ENCODE measurements at places on chromosomes 1 and 21.

GRCh38 chr21:42278451-42279149, 36.6 kb downstream of the TFF3 start:
- no peak for DNase-seq

GRCh38 chr1:224804220-224804619, 125.3 kb upstream of the DNAH14 start:
- DNase-seq = no peak

DNA sequence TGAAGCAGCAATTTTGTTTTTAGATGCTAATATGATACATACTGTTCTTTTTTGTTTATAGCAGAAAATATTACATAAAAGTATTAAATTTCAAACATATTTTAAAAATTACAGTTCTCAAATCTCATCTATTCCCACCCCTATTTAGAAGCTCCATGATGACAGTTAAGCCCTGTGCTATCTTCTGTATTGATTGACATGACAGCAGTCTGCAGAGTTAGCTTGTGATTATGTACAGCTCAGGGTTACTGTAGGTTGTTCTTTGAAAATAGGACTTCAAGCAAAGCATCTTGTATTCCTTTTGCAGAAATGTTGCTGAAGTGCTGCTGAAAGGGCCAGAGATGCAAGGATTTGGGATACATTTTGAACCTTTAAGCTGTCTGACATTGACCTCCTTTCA, 8.2 kb downstream of the GPSM2 start:
- DNase-seq = no peak

DNA sequence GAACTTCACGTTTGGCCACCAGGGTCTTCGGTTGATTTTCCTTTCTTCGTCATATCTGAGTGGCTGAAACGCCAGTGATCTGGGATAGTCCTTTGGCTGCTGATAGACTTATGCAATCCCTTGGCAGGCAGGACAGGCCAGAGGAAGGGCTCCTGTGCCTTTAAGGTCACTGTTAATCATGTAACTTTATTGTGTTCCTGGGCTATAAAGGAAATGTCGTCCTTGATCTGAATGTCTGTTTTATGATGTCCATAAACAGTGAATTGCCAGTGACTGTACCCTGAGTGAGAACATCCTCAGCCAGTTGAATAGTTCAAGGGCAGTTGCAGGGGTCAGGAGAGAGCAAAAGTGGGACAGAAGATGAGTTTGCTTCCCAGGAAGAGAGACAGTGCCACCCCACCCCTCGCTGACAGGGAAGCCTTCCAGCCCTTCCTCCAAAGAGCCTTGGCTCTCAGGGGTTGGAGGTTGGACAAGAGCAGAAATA, 68.0 kb downstream of the PDE9A start:
- DNase-seq = no peak

DNA sequence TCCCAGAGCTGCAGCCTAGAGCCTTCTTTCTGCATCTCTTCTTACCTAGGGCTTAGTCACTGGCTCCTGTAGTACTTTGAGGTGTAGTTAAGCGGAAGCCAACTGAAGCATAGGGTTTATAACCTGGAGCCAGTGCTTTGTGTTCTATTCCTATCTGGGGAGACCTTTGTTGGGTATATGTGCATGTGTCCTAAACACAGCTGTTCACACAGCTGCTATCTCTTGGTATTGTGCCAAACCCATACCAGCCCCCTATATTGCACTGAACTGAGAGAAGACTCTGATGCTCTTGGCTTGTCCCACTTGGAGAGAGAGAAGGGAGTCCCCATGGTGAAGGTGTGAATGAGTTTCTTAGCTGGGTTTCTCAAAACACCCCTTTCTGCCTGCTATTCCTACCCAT, 17.2 kb upstream of the NFASC start:
- DNase-seq = no peak

DNA sequence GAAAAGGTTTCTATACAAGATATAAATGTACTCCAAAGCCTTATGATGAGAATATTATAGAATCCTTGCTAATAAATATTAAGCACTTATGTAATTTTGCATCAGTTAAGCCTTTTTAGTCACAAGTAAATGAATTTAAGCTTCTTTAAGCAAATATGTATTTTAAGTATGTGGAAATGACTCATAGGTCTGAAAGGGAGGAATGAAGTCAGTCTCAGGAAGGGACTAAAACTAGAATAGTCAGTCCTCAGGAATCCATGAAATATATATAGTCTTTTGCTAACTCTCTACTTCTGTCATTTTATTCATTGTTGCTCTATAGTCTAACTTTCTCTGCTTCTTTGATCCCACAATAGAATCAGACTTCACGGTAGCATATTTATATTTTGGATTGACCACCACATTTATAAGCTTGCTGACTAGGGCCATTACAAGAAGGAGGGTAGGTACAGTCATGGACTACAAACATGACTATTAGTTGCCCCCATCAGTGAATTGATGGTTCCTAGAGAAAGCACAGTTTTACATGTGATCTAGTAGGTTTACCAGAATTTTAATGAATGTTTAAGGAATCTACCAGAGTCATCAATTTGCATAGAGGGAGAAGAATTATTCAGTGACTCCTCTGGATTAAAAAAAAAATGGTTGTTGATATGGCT, 20.2 kb upstream of the RABGGTB start:
- peak; percentile 56 for DNase-seq

- no peak for DNase-seq
Measured at GRCh38 chr1:162918151-162918754, 57.3 kb upstream of the CCDC190 start.

GRCh38 chr1:216005916-216006315, 417.3 kb downstream of the USH2A start:
- no peak for DNase-seq

GRCh38 chr1:117695796-117696490, 90.1 kb downstream of the TENT5C start:
- peak; percentile 39 for DNase-seq

GRCh38 chr1:182700351-182700709, 15.9 kb upstream of the RGS8 start:
- DNase-seq = no peak

GRCh38 chr1:86741947-86742572, 37.7 kb downstream of the SH3GLB1 start:
- DNase-seq = no peak

DNA sequence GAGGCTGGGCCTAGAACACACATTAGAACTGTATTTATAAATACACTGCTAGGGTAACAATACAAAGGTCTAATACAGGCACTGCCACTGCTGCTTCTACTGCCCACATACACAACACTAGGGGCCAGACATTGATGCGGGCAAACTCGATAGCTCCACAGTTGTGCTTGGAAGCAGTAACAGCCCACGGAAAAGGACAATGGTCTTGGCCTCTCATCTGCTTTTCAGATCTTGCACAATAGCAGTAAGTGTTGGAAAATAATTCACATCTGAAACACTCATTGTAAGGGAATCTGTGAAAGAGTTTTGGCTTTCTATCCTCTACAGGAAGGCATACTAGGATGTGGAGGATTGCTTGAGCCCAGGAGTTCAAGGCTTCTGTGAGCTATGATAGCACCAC, 6.9 kb upstream of the SPOCD1 start:
- no peak for DNase-seq

- no peak for DNase-seq
Measured at GRCh38 chr1:173489149-173489600, 12.0 kb downstream of the PRDX6 start.

GRCh38 chr1:186033847-186034271, 299.7 kb downstream of the HMCN1 start:
- DNase-seq = no peak

DNA sequence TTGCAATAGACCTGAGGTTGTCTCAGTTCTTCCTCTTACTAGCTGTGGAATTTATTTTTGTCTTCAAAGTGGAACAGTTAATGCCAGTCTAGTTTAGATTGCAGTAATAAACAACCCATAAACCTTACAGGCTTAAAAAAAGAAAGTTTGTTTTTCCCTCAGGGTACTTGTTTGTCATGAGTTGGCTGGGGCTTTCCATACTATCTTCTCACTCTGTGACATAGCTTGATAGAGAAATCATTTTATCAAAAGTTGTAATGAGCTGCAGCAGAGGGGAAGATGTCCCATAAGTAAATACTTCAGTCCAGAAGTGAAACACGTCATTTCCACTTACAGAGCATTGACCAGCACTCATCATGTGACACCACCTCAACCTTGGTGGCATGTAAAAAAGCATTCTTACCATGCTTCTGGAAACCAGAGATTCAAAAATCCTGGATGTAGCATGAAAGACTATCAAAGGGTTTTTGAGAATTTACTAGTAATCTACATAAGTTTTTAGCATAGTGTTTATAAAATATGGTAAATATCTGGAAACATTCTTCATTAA, 62.8 kb upstream of the COL11A1 start:
- DNase-seq = no peak

DNA sequence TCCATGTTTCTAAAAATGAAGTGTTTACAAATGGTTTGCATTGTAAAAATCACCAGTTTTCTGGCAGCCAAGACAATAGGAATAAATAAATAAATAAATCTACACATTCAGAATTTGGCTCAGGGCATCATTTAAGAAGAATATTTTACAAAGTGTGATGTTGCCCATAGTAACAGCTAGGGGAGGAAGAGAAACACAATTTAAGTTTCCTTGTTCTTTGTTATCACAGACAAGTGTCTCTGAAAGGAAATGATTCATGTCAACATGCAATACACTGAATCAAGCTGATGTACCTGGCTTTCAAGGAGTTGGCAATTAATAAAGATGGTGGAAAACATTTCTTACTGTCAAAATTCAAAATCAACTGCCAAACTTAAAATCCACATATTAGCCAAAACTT, 74.7 kb downstream of the LHX8 start:
- DNase-seq = no peak

DNA sequence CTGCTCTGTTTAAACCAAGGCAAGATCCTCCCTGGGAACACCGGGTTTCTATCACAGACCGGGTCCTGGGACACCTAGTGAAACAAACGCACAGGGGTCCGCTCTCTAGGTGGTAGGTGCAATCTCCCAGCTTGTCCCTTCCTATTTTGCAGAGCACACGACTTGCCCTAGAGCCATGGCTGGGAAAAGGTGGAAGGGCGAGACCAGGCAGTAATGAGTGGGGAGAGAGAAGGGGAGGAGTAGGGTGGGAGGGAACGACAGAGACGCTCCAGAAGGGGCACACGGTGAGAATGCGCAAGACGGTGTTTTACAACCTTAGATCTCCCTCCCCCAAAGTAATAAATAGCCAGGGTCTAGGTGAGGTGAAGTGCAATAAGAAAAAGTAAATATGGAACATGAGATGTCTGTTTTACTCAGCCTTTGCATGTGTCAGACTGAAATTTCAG, 9.3 kb upstream of the ARHGAP29 start:
- no peak for DNase-seq

GRCh38 chr1:214801191-214801590, 198.2 kb downstream of the CENPF start:
- DNase-seq = no peak

DNA sequence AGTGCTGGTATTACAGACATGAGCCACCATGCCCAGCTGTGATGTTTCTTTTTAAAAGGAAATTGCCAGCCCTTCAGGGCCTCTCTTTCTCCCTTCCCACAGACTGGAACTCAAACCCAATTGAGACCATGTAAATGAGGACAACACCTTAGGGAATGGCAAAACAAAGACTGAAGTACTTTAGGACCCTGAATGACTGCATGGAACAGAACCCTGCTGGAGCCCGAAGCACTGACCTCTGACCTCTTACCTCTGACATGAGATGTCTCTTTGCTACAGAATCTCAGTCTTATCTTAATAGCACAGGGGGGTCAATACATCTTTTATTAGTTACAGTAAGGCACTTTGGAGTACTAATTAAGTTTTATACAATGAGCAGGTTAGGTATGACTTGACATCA, 15.5 kb upstream of the DR1 start:
- DNase-seq = no peak

DNA sequence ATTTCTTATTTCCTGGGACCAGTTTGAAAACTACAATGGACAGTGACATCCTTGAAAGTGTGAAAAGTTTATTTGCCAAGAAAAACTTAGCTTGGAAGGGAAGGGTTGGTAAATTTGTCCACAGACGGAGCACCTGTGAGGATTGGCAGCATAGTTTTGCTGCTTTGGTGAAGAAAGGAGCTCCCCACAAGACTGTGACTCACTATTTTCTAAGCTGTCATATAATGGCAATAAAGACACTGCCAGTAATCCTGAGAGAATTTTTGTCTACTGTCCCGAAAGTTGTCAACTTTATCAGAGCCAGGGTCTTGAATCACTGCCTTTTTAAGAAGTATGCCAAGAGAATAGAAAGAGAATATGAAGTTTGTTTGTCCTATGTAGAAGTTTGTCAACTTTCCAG, 230.8 kb downstream of the NEGR1 start:
- DNase-seq = no peak

- DNase-seq = no peak
Measured at GRCh38 chr1:202018468-202019234, 8.3 kb downstream of the ELF3 start.

DNA sequence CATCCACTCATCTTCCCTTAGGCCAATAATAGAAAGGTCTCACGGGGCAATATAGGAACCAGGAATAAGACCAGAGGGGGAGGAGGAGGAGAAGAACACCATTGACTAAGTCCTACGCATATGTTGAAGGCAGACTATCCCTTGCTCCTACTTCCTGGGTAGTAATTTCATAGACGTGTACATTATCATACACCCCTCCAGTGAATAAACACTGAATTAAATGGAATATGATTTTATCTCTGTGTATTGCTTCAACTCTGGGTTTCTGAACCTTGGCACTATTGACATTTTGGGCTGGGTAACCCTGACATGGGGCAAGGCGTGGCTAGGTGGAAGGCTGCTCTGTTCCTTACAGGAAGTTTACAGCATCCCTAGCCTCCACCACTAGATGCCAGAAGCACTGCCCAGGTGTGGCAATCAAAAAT, 17.3 kb upstream of the FHAD1 start:
- DNase-seq = no peak

GRCh38 chr1:221809091-221810029, 67.5 kb upstream of the DUSP10 start:
- no peak for DNase-seq

GRCh38 chr1:63087966-63088365, 234.4 kb upstream of the FOXD3 start:
- DNase-seq = no peak

DNA sequence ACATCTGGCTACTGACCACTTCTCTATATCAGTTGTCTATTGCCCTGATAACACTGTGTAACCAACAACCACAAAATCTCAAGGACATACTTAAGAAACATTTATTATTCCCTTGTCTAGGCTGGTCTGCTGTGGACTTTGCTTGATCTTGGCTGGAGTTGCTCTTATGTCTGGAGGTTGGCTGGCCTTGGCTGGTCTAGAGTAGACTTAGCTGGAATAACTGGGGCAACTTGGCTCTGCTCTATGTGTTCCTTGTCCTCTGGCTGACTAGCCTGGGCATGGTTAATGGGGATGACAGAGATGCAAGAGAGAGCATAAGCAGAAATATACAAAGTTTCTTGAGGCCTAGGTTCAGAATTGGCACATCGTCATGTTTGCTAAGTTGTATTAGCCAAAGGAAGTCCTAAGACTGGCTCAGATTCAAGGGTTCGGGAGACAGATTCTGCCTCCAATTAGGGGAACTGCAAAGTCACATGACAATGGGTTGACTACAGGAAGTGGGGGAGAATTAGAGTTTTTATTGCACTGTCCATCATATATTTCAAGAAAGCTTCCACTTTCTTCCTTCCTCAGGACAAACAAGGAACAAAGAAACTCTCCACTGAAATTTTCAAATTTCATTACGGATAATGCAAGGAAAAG, 61.4 kb upstream of the HMCN1 start:
- DNase-seq = no peak

All from fibroblast of skin of left biceps (primary cell).